Foreskin melanocyte (primary cell): ENCODE measurements at places on chromosomes 3 and 15.

DNA sequence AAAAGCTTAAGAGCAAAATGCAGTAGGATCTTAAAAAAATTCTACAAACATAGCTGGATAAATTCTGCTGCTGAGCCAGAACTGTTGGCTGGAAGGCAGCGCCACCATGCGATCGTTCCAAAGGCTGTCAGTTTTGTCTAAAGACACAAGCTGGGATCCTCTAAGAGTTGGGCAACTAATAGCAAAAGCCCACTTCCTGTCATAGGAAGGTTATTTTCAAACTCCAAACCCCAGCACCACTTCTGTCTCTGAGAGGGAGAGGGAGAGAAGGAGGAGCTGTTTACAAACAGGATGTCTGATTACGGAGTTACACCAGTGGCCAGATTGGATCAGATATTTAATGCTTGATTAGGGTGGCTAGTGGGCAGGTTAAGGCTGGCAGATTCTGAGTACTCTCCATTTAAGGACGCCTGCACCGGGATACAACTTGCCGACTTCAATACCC, 44.0 kb downstream of the EIF4E3 start:
- DNase-seq = peak; percentile 80

- no peak for DNase-seq
These were observed 97.1 kb downstream of the GLDN start for GRCh38 chr15:51438526-51438925.

DNA sequence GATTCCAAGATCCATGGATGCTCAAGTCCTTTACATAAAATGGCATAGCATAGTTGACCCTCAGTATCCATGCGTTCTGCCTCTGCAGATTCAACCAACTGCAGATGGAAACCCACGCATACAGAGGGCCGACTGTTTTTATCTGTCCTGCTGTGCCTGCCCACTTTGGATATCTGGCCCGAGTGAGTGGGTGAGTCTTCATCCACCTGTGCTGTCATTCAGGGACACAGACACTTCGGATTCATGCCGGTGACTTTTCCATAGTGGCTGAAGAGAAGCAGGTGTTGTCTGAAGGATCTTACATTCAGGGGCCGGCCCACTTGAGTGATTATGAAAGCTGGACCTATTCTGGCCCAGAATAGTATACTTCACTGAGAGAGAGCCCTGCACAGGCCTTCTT, 85.1 kb downstream of the RYR3 start:
- no peak for DNase-seq

DNA sequence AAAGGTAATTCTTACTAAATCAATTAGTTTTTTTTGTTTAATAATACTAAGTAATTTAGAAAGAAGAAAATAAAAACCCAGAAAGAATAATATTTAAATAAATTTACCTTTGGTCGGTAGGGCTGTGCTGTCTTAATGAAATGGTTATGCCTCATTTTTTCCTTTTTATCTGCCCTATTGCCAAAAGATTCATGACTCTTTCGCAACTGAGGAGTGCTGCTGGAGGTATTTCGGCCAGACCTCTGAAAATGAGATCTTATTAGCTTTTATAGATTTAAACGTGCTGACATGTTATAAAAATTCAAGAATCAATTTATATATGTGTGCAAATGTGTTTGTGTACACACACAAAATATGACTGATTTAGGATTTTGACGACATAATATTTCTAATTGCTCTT, 67.1 kb upstream of the USP50 start:
- no peak for DNase-seq

- DNase-seq = no peak
These were observed 19.0 kb downstream of the MYO5A start for GRCh38 chr15:52509500-52510245.
